ENCODE measurements at places on chromosomes 2 and 18.
A peak's percentile ranks its signal among the peaks of the same experiment; 100 is the strongest.

DNA sequence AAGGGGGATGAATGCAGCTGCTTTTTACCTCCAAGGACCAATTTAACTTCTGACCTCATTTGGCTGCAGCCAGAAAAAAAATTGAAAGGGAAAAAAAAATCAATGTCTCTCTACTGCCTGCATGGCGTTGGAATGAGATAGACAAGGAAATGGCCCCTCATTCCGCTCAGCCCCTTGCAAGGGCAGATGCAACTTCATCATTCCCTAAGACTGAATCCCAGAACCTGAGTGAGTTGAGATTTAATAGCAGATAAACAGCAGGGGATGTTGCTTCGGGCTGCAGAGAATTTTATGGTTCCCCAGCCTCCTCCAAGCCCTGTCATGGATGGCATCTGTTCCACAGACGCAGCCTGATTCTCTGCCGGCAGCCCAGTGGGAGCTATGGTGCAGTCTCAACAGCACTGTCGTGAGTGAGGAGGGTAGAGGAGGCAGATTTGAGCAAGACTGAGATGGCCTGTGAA is 49.0 kb downstream of the CAPN13 start:
- H3K27ac ChIP-seq: no peak overlapping the region
- H3K27me3 ChIP-seq: peaks cover 5% of the 10 kb centered on the region
- DNase-seq: no peak
- no peaks in the 10 kb centered on the region for H3K4me1 ChIP-seq

DNA sequence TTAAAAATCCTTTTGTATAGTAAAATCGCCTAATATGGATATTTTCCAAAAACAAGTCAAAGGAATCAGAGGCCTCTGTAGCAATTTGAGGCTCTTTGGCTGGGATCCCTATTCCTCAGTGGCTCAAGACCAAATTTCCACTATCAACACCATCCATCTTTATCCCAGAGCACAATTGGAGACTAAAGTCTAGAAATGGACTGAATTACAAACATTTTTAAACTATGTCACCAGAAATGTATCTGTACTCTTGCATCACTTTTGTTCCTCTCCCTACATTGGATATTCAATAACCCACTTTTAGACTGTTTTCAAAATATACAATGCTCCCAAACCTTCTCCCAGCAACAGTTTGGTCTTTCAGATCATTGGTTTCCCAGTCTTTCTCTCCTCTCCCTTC is 140.4 kb upstream of the KLHL29 start:
- no peaks in the 10 kb centered on the region for H3K27me3 ChIP-seq
- no peaks in the 10 kb centered on the region for H3K4me1 ChIP-seq
- H3K4me3 ChIP-seq: no peak overlapping the region
- DNase-seq: no peak
- no peak overlapping the region for H3K27ac ChIP-seq
- H3K36me3 ChIP-seq: no peaks in the 10 kb centered on the region

- no peaks in the 10 kb centered on the region for H3K36me3 ChIP-seq
- H3K4me3 ChIP-seq: no peak overlapping the region
These were observed 110.6 kb downstream of the ATL2 start for GRCh38 chr2:38266382-38267061.

DNA sequence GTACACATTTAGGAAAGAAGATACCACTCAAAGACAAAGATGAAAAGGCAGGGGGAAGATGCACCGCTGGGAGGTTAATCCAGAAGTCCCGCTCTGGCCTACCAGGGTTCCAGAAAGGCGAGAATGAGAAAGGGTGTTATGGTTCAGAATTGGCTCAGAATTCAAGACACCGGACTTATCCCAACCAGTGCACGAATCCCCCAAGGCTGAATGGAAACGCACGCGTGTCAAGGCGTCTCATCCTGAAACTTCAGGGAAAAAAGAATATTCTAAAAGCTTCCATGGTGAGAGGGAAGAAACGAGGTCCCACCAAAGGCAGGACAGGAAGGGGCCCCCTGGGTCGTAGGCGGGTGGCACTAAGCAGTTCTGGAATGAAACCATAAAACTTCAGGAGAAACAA is 71.9 kb downstream of the SLC66A2 start:
- H3K4me1 ChIP-seq: no peaks in the 10 kb centered on the region
- no peaks in the 10 kb centered on the region for H3K27me3 ChIP-seq
- H3K27ac ChIP-seq: no peak overlapping the region
- H3K36me3 ChIP-seq: no peaks in the 10 kb centered on the region

DNA sequence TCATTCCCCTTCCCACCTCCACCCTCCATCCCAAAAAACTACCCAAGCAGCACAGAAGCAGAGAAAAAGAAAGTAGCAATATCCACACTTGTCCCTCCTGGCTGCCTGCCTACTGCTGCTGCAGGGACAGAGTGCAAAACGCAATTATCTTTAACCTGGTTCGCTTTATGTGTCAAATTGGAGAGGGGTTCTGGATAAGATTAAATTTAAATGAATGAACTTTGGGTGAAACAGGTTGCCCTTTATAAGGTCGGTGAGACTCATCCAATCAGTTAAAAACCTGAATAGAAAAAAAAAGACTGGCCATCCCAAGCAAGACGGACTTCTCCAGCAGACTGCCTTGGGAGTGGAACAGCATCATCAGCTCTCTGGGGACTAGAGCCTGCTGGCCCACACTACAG is 62.6 kb downstream of the ANKRD44 start:
- no peaks in the 10 kb centered on the region for H3K27me3 ChIP-seq
- H3K4me3 ChIP-seq: no peak overlapping the region
- H3K4me1 ChIP-seq: peaks cover 83% of the 10 kb centered on the region
- peak overlapping the region; percentile 82 for H3K27ac ChIP-seq
- H3K36me3 ChIP-seq: no peaks in the 10 kb centered on the region

DNA sequence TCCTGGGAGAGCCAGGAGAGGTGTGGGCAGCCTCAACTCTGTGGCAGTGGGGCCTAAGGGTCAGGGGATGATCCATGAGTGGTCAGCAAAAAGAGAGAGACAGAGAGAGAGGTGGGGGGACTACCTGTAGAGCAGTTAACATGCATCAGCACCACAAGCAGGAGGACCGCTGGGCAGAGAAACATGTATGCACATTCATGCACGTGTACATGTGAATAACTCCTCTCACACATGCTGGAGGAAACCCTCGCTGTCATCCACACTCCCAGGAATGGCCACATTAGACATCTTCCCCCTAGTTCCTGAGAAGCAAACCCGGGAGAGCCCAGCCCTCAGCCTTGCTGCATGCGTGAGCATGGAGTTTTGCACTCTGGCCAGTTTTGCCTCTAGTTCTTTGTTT is 166.1 kb downstream of the SMAD7 start:
- DNase-seq: no peak
- H3K4me1 ChIP-seq: peaks cover 20% of the 10 kb centered on the region
- H3K27ac ChIP-seq: peak overlapping the region; percentile 96
- no peak overlapping the region for H3K4me3 ChIP-seq
- H3K36me3 ChIP-seq: no peaks in the 10 kb centered on the region
- no peaks in the 10 kb centered on the region for H3K27me3 ChIP-seq

DNA sequence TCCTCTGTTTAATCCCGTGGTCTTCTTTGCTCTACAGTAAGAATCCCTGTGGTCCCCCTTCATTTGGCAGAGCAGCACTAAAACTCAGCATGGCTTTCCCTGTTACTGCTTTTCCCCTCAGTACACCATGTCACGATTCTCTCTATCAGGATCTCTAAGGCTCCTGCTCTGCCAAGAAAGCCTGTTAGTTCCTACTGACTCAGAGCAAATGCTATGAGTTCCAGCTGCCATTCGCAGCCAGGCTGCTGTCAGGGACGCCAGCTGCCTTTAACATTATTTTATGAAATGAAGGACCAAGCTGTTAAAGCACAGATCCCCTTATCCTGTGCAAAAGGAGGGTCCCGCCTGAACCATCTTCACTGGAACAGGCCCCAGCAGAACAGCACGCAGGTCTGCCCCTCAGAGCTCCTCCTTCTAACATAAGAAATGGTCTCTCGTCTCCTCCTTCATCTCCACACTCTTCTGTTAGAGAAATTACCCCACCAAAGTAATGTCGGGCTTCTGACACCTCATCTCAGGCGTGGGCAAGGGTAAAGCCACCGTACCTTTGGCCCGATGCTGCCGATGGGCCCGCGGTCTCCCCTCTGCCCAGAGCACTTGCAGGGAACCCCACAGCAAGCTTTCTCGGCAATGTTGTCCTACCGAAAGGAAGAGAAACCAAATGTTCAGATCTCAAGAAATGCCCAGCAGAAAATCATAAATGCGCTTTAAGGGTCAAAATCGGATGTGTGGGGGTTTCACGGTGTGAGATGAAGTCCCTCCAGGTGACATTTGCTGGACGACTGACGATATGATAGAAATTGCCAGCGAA is 52.6 kb downstream of the COL6A3 start:
- no peak overlapping the region for H3K27ac ChIP-seq
- H3K4me3 ChIP-seq: no peak overlapping the region
- H3K27me3 ChIP-seq: peaks cover 12% of the 10 kb centered on the region
- H3K36me3 ChIP-seq: no peaks in the 10 kb centered on the region

- H3K36me3 ChIP-seq: peaks cover 25% of the 10 kb centered on the region
- H3K27me3 ChIP-seq: peaks cover 1% of the 10 kb centered on the region
- H3K4me3 ChIP-seq: no peak overlapping the region
- H3K4me1 ChIP-seq: peaks cover 17% of the 10 kb centered on the region
- no peak for DNase-seq
- H3K27ac ChIP-seq: no peak overlapping the region
These were observed 72.8 kb upstream of the WIPF1 start for GRCh38 chr2:174670446-174670845.

DNA sequence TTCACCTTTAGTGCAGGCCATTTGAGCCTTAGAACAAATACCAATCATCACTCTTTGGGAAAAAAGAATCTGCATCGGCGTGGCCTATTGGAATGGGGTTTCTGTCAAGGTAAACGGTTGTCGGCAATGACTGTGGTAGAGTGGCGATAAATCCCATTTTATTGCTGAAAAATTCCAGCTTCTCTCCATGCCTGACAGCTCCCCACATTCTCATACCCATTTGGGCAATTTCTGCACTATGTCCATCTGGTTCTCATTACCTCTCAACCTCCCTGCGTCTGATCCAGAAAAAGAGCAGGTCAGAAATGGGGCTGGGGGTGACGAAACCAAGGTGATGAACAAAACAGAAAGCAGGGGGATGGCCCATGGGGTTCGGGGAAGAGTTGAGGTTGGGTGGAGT is 254.0 kb downstream of the MEIS1 start:
- no peak overlapping the region for H3K4me3 ChIP-seq
- no peaks in the 10 kb centered on the region for H3K36me3 ChIP-seq
- H3K27me3 ChIP-seq: no peaks in the 10 kb centered on the region
- no peak overlapping the region for H3K27ac ChIP-seq

GRCh38 chr2:101419096-101419663 is 31.9 kb upstream of the CREG2 start:
- no peaks in the 10 kb centered on the region for H3K36me3 ChIP-seq
- peak; percentile 39 for DNase-seq
- H3K4me1 ChIP-seq: no peaks in the 10 kb centered on the region
- H3K27me3 ChIP-seq: peaks cover 3% of the 10 kb centered on the region
- H3K27ac ChIP-seq: no peak overlapping the region

GRCh38 chr2:225502971-225503370 is 103.5 kb downstream of the NYAP2 start:
- H3K36me3 ChIP-seq: no peaks in the 10 kb centered on the region
- no peak overlapping the region for H3K4me3 ChIP-seq
- H3K27me3 ChIP-seq: no peaks in the 10 kb centered on the region
- H3K27ac ChIP-seq: no peak overlapping the region

GRCh38 chr18:24055878-24056277 is 41.3 kb downstream of the TTC39C start:
- peaks cover 2% of the 10 kb centered on the region for H3K27me3 ChIP-seq
- H3K36me3 ChIP-seq: peaks cover 5% of the 10 kb centered on the region
- H3K4me3 ChIP-seq: no peak overlapping the region
- H3K4me1 ChIP-seq: peaks cover 89% of the 10 kb centered on the region
- DNase-seq: no peak

DNA sequence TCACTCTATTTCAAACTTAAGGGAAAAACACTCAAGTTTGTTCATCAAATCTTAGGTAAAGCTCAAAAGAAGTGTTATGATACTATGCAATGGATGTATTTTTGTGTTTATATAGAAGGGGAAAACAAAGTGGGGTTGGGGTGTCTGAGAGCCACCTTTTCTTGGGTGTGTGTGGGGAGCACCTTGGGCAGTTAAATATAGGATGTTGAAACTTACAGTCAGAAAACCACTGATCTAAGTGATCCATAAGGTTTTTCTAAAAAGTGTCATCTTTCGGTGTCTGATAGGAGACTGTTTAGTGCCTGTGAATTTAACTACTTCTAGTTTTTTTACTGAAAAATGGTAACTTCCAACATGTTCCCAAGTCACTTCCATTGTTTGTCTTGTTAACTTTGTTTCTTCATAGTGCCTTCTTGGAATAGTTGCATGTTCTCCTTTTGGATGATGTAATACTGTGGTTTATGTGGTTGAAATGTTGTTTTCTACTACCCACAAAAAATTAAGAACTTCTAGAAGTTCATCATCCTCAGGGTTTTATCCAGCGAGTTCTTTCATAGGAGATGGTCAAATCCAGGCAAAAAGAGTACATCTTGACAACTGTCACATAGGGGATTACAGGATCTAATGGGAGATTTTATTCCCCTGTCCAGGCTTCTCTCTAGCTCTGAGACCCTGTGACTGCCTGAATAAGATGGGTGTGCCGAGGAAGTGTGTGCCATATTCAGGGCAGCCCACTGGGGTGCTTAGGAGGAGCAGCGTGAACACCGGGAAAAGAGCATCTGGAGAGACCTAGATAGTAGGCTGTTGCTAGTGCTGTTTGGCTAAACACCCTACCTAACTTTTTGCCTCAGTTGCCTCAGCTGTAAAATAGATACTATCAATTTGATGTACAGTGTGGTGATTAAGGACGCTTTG is 46.2 kb downstream of the CAB39 start:
- peaks cover 12% of the 10 kb centered on the region for H3K36me3 ChIP-seq
- peaks cover 3% of the 10 kb centered on the region for H3K27me3 ChIP-seq
- peak overlapping the region; percentile 62 for H3K27ac ChIP-seq

GRCh38 chr2:127012215-127012614 is 94.7 kb downstream of the BIN1 start:
- no peaks in the 10 kb centered on the region for H3K36me3 ChIP-seq
- no peak overlapping the region for H3K4me3 ChIP-seq
- H3K4me1 ChIP-seq: no peaks in the 10 kb centered on the region
- H3K27ac ChIP-seq: no peak overlapping the region
- DNase-seq: no peak

DNA sequence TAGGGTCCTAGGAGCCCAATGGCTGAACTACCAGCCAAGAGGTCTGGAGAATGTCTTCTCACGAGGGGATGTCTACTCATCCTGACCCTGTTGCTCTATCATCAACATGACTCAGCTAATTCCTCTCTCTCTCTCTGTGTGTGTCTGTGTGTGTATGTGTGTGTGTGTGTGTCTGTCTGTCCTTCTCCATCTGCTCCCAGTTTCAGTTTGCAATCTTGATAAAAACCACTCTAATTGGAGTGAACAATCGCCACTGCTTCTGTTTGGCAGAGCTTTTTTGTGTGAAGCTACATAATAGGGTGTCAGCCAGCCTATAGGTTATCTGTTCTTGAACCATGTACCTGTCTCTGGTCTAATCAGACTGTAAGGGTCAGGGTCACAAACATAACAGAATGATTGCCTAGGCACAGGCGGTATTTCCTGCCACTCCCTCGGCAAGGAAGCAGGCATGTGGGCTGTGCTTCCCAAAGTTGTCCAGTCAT is 219.8 kb downstream of the SH3BP4 start:
- DNase-seq: no peak
- H3K4me1 ChIP-seq: no peaks in the 10 kb centered on the region
- H3K27ac ChIP-seq: no peak overlapping the region
- H3K36me3 ChIP-seq: no peaks in the 10 kb centered on the region
- H3K27me3 ChIP-seq: peaks cover 19% of the 10 kb centered on the region
- no peak overlapping the region for H3K4me3 ChIP-seq

All from immature natural killer cell (primary cell).